Activated naive CD4-positive, alpha-beta T cell (primary cell): ENCODE measurements at places on chromosomes 3 and 15.

GRCh38 chr3:159001711-159002110 is 199.9 kb downstream of the MFSD1 start:
- no peak for DNase-seq

GRCh38 chr3:146339349-146339748 is 88.4 kb upstream of the PLSCR4 start:
- no peak for DNase-seq

- no peak for DNase-seq
These were observed 75.0 kb upstream of the ATP2B2 start for GRCh38 chr3:10580426-10580825.

- DNase-seq = no peak
These were observed 32.5 kb downstream of the PHC3 start for GRCh38 chr3:170149016-170149415.

DNA sequence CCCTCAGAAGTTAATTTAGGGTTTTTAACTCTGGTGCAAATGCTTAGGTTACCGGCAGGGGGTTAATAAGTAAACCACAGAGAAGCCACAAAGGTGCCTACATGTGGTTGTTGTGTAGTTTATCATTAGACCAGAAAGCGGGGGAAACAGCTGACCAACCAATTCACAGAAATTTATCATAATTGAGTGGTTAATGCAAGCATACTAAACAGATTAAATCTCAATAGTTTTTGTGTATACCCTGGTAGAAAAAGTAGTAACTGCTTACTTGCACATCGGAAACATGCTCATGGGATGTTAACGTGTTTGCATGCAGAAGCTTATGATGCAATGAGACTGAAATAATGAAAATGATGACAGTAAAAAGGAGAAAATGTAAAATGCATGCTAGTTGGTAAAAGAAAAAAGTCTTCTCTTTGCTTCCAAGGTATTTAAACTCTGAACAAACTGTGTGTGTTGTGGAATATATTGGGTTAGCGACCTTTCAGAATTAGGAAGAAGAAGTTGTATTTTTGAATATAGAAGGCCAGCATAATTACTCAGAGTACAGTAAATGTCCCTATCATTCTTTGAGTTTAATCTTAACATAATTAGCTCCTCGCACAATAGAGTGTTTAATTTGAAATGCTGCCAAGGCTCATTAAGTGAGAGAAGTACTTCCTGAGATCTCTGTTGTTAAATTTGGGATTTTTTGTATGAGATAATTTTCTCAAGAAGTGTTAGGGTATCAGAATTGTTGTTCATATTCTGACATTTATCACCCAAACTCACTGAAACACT is 316.2 kb downstream of the PTPRG start:
- no peak for DNase-seq
